ENCODE measurements at places on chromosomes 3 and 15. TPM values are rescaled to one million over a fixed set of nuclear protein-coding genes. Genes with fewer than 3 reads are reported as not detected.

DNA sequence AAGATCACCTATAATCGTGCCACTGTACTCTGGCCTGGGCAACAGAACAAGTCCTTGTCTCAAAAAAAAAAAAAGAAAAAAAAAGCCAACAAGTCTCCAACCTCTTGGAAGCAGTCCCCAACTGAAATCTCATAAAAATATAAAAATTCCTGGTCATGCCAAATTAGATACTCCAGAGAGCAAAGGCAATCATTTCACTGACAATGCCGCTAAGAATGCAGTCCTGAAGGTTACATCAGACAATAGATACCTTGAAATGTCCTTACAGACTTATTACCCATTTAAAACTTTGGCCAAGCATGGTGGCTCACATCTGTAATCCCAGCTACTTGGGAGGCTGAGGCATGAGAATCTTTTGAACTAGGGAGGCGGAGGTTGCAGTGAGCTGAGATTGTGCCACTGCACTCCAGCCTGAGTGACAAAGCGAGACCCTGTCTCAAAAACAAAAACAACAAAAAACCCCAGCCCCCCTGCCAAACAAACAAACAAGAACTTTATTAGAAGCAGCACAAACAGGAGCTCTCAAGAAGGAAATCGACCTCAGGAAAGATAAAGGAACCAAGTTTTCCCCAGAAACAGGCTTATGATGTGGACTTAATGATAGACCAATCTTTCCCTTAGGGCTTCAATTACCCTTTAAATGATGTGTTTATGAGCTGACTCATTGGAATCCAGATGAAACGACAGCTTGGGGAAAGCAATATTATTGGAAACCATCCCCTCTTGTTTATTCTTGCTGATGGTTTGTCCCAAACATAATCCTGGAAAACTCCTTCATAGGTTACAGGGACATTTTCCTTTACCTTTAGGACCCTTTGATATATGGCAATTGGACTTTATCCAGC is 53.1 kb upstream of the XCR1 start:
- DNase-seq, result no peak
- H3K27ac ChIP-seq, result no peak overlapping the region
- H3K27me3 ChIP-seq, result no peaks in the 10 kb centered on the region
- H3K36me3 ChIP-seq, result no peaks in the 10 kb centered on the region
- H3K4me3 ChIP-seq, result no peak overlapping the region

Gene ITGA11
- 11.1 TPM for total RNA-seq

Gene FAM43A
- total RNA-seq, result 11.4 TPM

- H3K4me3 ChIP-seq, result no peak overlapping the region
- no peak overlapping the region for H3K27ac ChIP-seq
- H3K27me3 ChIP-seq, result no peaks in the 10 kb centered on the region
- DNase-seq, result no peak
- no peaks in the 10 kb centered on the region for H3K36me3 ChIP-seq
These were observed 185.8 kb upstream of the PPP2R3A start for GRCh38 chr3:135779590-135780235.

GRCh38 chr3:13014755-13015285 is 58.4 kb downstream of the IQSEC1 start:
- H3K4me1 ChIP-seq, result no peaks in the 10 kb centered on the region
- no peak overlapping the region for H3K4me3 ChIP-seq
- H3K27me3 ChIP-seq, result no peaks in the 10 kb centered on the region
- H3K36me3 ChIP-seq, result no peaks in the 10 kb centered on the region
- DNase-seq, result peak; percentile 39
- peak overlapping the region; percentile 50 for H3K27ac ChIP-seq

Gene RBSN
- 24.0 TPM for total RNA-seq

Gene MYNN
- 14.7 TPM for total RNA-seq

GRCh38 chr3:128922804-128923459 is 43.5 kb downstream of the ACAD9 start:
- no peak for DNase-seq
- H3K27ac ChIP-seq, result no peak overlapping the region
- H3K27me3 ChIP-seq, result no peaks in the 10 kb centered on the region
- no peaks in the 10 kb centered on the region for H3K36me3 ChIP-seq
- H3K4me1 ChIP-seq, result no peaks in the 10 kb centered on the region

Gene DPH6
- 29.8 TPM for total RNA-seq

GRCh38 chr15:64503640-64504039 is 43.3 kb downstream of the ZNF609 start:
- H3K4me3 ChIP-seq, result no peak overlapping the region
- DNase-seq, result no peak
- peaks cover 3% of the 10 kb centered on the region for H3K36me3 ChIP-seq
- H3K4me1 ChIP-seq, result peaks cover 19% of the 10 kb centered on the region
- no peaks in the 10 kb centered on the region for H3K27me3 ChIP-seq

DNA sequence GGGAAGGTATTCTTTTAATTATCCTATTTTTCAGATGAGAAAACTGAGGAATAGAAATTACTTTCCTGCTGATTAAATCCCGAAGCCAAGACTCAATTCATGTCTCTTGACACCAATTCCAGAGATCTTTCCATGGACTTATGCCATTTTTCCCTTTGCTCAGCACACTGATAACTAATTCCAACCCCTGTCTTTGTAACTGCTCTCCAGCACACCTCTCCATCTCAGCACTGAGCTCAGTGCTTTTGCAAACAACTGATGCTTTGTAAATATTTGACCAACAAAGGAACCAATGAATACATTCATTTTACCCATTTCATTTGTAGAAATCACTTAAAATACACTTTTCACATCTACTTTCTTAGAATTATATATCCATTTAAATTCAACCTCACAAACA is 249.1 kb downstream of the IL5RA start:
- no peak overlapping the region for H3K4me3 ChIP-seq
- no peak for DNase-seq
- no peaks in the 10 kb centered on the region for H3K36me3 ChIP-seq
- no peak overlapping the region for H3K27ac ChIP-seq
- no peaks in the 10 kb centered on the region for H3K27me3 ChIP-seq

DNA sequence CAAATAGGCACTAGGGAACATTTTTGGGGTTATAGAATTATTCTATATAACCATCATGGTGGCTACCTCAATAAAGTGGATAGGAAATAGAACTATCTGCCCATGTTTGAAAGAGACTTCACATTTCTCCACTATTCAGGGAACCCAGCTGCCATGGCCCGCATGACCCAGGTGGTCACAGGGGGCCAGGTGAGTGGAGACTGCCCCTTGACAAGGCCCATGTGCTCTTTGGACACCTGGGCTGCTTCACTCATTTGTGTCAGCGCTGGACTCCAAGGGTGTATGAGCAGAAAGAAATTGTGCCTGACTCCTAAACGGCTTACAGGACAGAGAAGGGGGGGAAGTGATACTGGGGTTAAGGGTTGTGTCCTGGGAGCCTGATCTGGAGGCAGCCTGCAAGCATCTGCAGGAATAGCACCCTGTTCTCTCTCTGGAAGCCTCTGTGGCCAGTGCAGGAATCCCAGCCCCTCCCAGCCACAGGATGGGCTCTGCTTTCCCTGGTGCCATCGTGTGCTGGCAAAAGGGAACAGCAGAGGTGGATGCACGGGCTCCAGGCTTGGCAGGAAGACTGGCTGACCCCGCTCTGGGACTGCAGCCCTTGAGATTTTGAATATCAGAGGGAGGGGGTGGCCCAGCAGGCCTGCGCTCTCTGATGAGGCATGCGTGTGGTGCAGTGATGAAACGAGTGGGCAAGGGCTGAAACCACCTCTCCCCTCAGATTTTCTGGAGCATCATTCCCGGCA is 9.1 kb upstream of the C3orf22 start:
- no peak for DNase-seq
- H3K4me3 ChIP-seq, result no peak overlapping the region
- H3K27me3 ChIP-seq, result no peaks in the 10 kb centered on the region
- H3K36me3 ChIP-seq, result no peaks in the 10 kb centered on the region
- no peak overlapping the region for H3K27ac ChIP-seq

Gene SERPINI1
- 9.5 TPM for total RNA-seq

Gene UPK1B
- total RNA-seq, result 12.4 TPM

Gene SLITRK3
- 0.44 TPM for total RNA-seq

Data from kidney (tissue), 22 donors.